ENCODE measurements at places on chromosomes 12 and 14.

GRCh38 chr14:67392123-67392522 lies 19.8 kb downstream of the PLEK2 start:
- no peak for DNase-seq

DNA sequence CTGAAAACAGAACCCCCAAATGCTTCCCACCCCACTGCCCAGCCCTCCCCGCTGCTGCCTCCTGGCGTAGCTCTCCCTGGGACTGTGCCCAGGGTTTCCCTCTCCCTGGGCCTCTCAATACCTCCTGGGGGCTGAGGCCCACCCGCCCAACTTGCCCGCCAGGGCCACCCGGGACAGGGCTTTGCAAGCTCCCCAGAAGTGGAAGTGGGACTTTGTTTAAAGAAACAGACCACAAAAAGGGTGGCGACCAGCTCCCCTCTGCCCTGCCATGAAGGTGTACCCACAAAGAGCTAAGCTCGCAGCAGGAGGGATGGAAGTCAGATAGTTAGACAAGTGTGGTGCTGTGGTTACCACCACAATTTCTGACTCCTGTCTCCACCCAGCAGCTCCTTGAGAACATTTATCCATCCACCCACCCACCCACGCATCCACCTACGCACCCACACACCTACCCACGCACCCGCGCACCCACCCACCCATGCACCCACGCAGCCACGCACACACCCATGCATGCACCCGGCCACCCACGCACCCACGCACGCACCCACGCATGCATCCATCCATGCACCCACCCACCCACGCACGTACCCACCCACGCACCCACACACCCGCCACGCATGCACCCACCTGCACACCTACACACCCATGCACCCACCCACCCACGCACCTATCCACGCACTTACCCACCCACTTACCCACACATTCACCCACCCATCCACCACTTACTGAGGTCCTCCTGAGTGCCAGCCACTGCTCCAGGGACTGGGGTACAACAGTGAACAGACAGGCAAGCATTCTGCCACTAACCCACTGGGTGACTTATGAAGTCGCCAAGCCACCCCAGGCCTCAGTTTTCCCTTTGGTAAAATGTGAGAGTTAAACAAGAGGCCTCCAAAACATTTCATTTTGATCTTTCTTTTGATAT lies 127.3 kb downstream of the SCARB1 start:
- DNase-seq = no peak

- no peak for DNase-seq
Observed at GRCh38 chr12:12896260-12896659, 4.9 kb downstream of the GPRC5A start.

GRCh38 chr12:8014836-8015235 lies 17.7 kb upstream of the FOXJ2 start:
- DNase-seq = no peak

DNA sequence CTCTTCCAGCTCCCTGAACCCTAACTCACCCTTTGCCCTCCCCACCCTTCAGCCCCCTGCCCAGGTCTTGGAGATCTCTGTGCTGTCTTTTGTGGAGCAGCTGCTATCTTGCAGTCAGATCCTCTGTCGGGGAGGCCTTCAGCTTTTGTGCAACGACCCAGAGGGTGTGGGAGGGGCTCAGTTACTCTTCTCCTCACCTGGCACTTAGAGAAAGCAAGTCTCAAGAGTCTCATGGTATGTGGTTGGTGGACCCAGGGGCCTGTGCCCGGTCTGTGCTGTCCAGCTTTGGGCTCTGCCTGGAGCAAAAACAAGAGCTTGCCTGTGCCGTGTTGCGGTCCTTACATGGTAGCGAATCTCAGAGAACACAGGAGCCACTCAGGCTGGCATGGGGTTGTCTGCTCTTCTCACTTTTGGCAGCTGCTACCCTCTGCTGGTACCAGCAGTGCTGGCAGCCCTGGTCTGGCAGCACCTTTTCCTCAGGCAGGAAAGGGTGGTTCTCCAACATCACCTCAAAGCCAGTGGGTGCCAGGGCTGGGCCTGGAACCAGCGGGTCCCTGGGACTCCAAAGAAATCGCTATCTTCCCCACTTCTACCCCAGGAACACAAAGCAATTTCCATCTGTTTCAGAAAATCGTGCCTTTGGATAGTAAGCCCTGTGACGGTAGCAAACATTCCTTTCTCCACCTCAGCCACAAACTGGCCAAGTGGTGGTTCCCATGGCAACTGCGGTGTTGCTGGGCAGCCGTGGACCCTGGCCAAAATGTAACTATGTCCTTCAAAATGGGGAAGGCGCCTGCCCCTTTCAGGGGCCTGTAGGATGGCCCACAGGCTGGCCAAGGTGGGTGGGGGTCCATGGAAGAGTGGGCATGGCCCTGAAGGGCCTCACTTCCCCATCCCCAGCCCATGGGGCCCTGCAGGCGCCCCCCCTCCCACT lies 90.0 kb downstream of the RIN3 start:
- DNase-seq = no peak

DNA sequence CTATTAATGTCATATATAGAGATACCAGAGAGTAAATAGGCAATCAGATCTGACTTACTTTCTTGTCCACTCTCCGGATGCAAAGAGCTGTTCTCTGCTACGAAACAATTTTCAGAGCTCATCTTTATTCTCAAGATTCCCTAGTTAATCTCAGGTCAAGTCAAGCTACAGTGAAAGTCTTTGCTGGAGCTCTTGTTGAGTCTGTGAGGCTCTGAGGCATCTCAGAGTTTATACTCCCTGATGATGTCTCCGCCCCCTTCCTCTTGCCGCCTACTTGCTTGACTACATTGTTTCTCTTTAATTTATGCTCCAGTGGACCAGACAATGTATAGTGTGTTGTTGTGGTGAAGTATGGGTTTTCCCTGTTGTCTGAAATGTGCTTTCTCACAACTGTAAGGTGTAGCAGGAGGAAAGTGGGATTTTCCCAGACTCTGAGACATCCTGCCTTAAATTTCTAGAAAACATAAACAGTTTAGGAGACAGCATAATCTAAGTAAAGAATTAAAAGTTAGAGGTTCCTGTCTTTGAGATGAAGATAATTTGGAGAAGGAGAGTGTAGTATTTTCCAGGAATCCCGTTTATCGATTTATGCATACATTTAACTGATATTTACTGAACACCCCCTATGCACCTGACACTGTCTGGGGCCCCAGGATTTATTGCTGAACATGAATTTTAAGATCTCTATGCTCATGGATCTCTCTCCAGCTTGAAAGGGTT lies at the start of gene CD69:
Gene CD69, minus strand, starts transcription at position 203 of the 720 bp plus-strand sequence. Its CDS starts 81 bp downstream, at position 122.
- peak; percentile 78 for DNase-seq

DNA sequence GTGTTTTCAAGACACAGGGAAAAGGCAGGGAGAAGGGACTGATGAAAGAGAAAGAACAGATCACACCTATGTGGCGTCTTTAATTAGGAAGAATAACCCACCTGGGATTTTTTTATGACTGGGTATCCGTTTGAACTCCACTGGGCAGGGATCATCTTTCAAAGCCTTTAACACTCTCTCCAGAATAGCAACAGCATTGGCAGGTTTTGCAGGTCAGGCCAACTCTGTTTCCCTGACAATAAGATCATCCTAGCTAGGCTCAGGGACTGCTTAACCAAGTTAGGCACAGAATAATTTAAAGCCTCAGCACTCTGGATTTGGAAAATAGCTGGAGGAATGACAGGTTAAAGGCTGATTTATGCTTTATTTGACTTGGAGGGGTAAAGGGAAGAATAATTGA lies 117.6 kb downstream of the SUDS3 start:
- no peak for DNase-seq

GRCh38 chr12:6198985-6199530 lies 1.1 kb upstream of the CD9 start:
- no peak for DNase-seq

GRCh38 chr14:71336489-71337192 lies 429.4 kb downstream of the PCNX1 start:
- DNase-seq = no peak

DNA sequence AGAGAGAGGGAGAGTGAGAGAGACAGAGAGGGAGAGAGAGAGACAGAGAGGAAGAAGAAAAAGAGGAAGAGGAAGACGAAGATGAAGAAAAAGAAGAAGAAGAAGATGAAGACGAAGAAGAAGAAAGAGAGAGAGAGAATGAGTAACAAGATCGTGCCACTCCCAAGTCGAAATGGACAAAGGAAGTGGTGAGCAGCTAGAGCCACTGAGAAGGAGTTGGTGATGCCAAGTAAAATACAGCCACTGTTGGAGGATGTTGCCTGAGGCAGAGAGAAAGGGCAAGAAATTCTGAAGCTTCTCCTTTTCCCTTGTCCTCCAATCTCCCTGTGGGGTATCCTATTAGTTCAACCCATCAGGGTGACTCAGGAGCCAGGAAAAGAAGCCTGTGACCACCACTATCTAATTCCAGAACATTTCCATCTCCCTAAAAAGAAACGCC lies 12.5 kb upstream of the ANAPC5 start:
- DNase-seq = no peak

DNA sequence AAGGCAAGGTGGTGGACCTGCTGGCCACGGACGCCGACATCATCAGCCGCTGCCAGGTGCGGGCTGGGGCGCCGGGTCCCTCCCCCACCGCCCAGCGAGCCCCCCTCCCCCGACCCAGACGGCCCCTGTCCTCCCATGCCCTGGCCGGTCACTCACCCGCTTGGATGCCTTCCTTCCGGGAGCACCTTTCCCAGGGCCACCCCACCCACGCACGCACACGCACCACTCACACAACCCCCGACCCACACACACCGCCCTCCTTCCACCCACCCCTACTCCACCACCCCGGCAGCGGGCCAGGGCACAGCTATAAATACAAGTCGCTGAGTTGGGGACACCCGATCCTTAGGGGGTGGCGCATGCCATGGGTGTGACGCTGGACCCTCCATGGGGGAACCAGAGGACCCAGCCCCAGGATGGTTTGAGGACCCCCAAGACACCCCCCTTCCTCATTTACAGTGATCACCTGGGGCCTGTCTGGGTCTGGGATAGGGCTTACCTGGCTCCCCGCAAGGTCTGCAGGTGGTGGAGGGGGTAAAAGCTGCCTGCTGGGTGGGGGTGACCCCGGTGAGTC lies 465 bp downstream of the ADSS1 start:
- no peak for DNase-seq

- DNase-seq = no peak
Observed at GRCh38 chr12:63319386-63319785, 168.4 kb upstream of the AVPR1A start.

Data from stimulated activated CD8-positive, alpha-beta memory T cell treated with anti-CD3 and anti-CD28 coated beads, Interleukin-15, amount 100 ng/mL, for 4 hours (primary cell).